ENCODE measurements at places on chromosomes 5 and 9.

DNA sequence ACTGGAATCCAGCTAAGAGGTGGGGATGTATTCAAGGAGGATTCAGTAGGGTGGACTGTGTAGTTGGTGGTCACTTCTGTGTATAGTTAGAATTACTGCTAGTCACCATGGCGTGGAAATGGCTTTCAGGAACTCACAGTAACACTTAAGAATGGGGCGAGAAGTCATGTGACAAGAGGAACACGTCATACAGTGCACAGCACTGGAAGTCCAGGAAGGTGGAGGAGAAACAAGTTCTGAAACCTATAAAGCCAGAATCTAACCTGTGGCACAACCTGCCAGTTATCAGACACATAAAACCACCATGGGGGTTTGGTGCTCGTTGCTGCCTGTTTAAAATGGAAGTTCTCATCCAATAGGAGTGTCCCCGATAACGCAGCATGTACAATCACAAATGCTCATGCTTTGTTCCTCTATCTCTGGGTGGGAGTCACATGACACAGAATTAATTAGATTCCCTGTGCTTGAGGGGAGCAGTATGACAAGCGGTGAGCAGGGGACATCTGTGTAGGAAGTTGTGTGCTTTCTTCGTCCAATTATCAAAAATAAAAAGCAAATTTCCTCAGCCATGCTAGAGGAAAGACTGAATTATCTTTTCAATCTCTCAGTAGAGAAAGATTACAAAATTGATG, 193.0 kb downstream of the SPOCK1 start:
- no peak for DNase-seq

- DNase-seq = no peak
These were observed 77.7 kb downstream of the PLCXD3 start for GRCh38 chr5:41432481-41433253.

DNA sequence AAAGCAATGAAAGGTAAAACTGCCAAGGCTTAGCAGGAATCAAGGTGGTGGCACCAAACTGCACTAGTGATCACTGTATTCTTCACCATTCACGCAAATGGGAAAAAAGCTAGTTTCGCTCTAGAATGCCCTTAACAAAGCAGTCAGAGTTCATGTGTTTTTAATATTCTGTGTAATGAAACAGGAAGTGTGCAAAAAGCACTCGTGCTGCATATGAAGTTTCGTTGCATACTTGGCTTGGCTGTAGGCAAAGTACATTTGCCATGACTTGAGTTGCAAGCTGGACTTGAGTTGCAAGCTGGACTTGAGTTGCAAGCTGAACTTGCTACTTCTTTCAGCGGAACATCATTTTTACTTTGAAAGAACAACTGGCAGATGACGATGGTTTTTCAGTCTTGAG, 55.4 kb downstream of the FOXI1 start:
- no peak for DNase-seq

DNA sequence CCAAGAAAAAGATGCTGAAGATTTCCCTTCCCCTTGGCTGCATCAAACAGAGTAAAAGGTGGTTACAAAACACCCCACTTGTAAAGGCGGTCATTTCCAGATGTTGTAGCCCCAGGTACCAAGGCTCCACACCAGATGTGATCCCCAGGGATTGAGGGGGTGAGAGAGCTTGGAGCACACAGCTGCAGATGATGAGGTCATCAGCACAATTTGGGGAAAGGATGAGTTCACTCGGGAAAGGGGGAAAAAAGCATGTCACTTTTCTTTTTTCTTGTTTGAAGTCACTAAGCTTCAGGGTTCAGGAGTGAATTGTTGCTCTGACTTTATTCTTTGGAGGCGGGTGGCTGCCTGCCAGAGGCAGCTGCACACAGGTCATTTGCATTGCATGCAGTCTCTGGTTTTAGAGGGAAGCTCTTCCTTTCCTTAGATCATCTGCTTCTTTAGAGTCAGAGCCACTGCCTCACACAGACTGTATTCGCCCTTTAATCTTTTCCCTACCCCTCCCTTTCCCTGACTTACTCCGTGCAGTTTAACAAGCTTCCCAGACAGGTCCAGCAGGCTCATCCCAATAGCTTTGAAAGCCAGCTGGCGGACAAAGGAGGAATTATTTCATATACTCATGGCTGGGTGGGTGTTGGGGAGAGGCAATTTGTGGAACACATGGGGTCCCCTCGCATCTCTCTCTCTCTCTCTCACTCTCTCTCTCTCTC, 409.3 kb upstream of the SLC24A2 start:
- peak; percentile 18 for DNase-seq

- peak; percentile 41 for DNase-seq
These were observed 25.3 kb upstream of the ANXA2R start for GRCh38 chr5:43065387-43065947.

DNA sequence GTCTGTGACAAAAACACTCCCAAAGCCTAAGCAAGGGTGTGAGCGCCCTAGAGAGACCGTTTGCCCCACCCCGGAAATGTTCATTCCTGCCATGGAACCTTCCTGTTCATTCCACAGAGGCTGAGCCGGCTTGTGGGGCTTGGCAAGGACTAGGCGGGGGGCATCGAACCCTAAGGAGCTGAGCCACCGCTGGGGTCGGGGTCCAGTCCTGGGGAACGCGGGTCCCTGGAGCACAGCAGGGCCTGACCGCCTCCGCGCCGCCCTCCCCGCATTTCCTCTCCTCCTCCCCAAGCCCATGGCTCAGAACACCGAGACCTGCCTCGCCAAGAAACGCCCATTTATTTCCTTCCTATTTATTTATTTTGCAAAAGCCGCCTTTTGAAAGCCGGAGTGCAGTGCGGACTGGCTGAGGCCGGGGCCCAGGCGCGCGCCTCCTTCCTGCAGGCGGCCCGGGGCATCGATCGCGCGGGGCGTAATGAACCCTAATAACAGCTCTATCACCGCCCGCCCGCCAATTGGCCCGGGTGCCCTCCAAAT, 228.9 kb upstream of the IRX4 start:
- DNase-seq = no peak

DNA sequence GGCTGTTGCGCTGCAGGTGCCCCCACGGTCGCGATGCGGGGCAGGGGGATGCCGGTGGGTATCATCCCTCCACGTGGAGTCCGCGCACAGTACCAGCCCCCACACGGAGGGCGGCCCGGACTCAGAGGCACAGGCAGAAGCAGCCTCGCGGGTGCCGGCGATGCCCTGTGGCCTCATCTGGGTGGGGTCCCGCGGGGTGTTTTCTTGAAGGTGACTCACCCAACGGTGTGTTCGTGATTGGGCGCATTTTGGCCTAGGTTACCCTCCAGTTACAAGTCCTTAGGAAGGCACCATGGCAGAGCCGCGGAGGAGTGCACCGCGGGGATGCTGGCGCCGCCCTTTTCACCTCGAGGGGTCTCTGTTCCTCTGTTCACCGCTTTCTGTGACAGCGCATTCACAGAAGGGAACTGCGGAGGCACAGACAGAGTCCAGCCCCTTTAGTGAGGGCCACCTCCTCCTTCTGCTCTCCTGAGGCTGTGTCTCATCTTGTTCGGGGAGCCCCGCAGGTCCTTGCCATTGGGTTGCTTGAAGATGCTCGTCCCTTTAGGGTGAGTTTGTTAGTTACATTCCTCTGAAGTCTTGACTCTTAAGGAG, 21.6 kb upstream of the EXOC3 start:
- DNase-seq = no peak

DNA sequence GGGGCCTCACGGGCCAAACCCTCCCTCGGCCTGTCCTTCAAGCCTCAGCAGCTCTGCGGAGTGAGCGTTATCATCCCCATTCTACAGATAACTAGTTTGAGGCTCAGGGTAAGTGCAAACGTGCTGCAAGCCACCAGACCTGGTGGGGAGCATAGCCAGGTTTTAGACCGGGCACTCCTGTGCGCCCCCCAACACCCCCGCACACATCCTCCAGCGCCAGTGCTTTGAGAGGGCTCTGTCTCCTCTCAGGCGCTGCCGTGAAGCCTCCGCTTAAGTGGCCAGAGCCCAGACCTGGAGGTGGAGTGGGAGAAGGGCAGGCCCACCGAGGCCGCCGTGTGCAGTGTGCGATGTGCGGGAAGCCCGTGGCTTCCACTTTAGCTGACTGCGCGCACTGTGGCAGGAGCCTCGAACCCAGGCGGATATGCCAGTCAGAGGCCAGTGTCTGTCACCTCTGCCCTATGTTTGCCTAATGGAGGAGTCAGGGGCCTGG, 1.6 kb upstream of the MGAT1 start:
- no peak for DNase-seq

- no peak for DNase-seq
These were observed 13.2 kb downstream of the LRRC14B start for GRCh38 chr5:204462-204861.

DNA sequence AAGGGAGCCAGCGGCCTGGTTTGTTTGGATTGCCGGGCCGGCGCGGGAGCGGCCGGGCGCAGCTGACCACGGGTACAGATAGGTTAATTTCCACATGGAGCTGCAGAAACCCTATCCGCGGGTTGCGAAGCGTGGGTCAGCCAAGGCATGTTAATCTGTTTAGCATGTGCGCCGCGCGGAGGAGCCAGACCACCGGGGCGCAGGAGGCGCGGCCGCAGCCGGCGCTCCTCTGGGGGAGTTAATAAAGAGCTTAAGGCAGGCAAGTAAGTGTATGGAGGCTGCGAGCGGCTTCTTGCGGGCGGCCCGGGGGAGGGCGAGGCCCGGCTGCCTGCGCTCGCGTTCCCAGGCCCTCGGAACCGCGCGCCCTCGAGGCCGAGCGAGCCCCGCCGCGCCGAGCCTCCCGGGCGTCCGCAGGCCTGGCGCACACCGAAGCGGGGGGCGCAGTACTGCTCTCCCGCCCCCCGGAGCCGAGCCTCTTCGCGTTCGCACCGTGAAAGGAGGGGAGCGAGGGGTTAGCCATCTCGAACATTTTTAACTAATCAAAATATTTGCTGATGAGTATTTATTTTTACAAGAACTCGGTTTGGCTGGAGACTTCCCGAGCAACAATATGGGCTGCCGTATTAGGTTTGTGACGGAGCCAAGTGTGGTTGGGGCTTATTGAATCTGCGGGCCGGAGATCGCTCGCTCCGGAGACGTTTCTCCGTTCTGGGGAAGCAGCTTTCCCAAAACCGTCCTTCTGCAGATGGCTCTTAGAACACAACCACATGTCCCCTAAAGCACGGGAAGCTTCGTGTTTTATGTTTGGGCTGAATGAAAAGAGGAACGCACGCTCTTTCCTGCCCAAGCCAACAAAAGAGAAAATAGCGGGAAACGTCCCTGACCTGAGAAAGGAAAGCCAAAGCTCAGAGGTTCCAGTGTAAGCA, 28.8 kb downstream of the FOXD1 start:
- no peak for DNase-seq

Measured in NCI-H69 (cell line).